ENCODE measurements at places on chromosomes 5 and 9. TPM values are rescaled to one million over a fixed set of nuclear protein-coding genes. Genes with fewer than 3 reads are reported as not detected.

Gene LCN9
- not detected for total RNA-seq

Gene PPP2R2B
- total RNA-seq, result 0.51 TPM

Gene CDC25C
- 0.74 TPM for total RNA-seq

Gene CORO2A
- 0.16 TPM for total RNA-seq

Gene CDH9
- total RNA-seq, result not detected

GRCh38 chr9:83701769-83702168 lies 6.0 kb downstream of the UBQLN1 start:
- peak overlapping the region; percentile 10 for H3K27ac ChIP-seq
- DNase-seq, result no peak
- H3K4me3 ChIP-seq, result no peak overlapping the region
- H3K27me3 ChIP-seq, result no peaks in the 10 kb centered on the region

DNA sequence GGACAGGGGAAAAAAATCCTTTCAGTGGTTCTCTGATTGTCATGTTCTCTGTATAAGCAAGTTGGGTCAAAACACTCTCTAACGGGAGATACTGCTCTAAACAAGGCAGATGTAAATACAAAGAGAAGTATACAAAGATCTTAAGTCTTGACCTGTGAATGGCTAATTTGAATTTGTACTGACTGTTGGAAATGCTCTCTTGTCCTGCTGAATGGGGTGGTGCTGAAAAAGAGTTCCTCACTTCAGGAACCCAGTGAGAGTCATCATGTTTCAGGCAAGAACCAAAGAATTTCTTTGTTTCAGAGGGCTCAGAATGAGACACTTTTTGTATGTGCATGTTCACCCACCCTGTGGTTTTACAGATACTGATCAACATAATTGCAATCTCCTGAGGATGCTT lies 461.0 kb downstream of the NR2F1-AS1 start:
- H3K4me3 ChIP-seq, result no peak overlapping the region
- no peak for DNase-seq
- H3K27ac ChIP-seq, result no peak overlapping the region
- H3K4me1 ChIP-seq, result no peaks in the 10 kb centered on the region
- no peaks in the 10 kb centered on the region for H3K36me3 ChIP-seq

DNA sequence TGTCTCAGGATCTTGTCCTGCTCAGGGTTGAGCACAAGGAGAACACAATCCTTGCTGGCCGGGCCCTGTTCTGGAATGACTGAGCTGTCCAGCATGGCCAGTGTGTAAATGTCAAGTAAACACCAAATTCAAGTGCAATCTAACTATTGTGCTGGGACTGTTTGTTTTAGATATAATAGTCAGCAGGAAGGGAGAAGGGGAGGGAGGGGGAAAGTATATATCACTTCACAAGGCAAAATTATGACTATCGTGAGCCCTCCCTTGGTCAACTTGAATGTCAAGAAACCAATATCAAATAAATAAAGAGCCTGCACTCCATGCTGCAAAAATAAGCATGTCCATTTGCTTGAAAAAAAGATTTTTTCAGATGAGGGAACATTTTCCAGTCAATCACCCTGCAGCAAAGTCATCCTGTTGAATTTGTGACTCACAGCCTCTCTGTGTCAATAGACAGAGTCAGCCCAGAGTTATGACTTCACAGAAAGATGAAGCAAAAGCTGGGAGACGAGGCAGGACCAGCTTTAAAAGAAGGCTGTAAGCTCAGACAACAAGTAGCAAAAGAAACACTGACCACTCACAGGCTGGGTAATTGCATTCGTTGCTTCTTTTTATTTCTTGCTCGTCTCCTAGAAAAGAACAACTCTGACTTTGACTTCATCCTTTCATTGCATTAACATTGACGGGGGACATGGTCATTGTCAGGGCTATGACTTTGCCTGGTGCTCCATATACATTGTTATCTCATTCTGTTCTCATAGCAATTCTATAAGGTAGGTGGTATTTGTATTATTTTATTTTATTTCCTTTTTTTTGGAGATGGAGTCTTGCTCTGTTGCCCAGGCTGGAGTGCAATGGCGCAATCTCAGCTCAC lies 15.3 kb upstream of the KLF4 start:
- H3K27me3 ChIP-seq, result no peaks in the 10 kb centered on the region
- no peak overlapping the region for H3K4me3 ChIP-seq
- no peaks in the 10 kb centered on the region for H3K4me1 ChIP-seq
- H3K27ac ChIP-seq, result no peak overlapping the region

DNA sequence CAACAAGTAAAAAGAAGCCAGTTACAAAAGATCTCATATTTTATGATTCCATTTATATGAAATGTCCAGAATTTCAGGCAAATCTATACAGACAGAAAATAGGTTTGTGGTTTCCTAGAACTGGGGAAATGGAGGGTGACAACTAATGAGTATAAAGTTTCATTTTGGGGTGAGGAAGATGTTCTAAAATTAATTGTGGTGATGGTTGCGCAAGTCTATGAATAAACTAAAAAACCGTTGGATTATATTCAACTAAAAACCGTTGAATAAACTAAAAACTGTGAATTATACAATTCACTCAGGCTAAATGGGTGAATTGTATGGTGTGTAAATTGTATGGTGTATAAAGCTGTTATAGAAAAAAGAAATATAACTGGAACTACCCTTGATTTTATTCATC lies 47.6 kb downstream of the ADAMTS6 start:
- H3K36me3 ChIP-seq, result no peaks in the 10 kb centered on the region
- no peaks in the 10 kb centered on the region for H3K4me1 ChIP-seq
- H3K4me3 ChIP-seq, result no peak overlapping the region
- H3K27me3 ChIP-seq, result no peaks in the 10 kb centered on the region
- no peak overlapping the region for H3K27ac ChIP-seq

DNA sequence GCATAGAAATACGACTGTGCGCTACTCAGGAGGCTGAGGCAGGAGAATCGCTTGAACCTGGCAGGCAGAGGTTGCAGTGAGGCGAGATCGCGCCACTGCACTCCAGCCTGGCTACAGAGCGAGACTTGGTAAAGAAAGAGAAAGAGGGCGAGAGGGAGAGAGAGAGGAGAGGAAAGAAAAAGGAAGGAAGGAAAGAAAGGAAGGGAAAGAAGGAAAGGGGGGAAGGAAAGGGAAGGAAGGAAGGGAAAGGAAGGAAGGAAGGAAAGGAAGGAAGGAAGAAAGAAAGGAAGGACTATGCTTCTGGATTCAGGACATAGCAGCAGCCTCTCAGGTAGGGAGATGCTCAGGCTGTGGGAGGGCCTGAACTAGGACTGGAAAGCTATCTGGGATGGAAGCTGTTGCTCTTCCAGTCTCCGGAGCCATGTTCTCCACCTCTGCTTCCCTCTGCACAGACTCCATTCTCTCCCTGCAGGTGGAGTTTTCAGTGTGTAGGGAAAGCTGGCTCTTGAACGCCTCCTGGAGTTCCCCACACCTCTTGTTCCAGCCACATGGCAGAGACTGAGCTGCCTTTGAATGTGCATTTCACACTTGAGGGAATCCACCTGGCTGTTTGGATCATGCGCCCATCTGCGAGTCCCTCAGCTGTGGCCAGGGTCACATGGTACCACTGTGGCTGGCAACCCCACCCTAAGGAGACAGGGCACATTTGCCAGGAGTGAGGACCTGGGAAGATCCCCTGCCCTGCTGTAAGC lies 9.1 kb downstream of the SWI5 start:
- H3K4me3 ChIP-seq, result no peak overlapping the region
- H3K27me3 ChIP-seq, result no peaks in the 10 kb centered on the region
- H3K4me1 ChIP-seq, result no peaks in the 10 kb centered on the region
- H3K27ac ChIP-seq, result no peak overlapping the region

GRCh38 chr5:173643964-173644363 lies 27.5 kb upstream of the BOD1 start:
- H3K4me3 ChIP-seq, result no peak overlapping the region
- H3K27me3 ChIP-seq, result no peaks in the 10 kb centered on the region
- no peak overlapping the region for H3K27ac ChIP-seq
- H3K4me1 ChIP-seq, result no peaks in the 10 kb centered on the region
- no peaks in the 10 kb centered on the region for H3K36me3 ChIP-seq

- no peak for DNase-seq
- peaks cover 30% of the 10 kb centered on the region for H3K27me3 ChIP-seq
- no peak overlapping the region for H3K27ac ChIP-seq
- no peaks in the 10 kb centered on the region for H3K4me1 ChIP-seq
- no peaks in the 10 kb centered on the region for H3K36me3 ChIP-seq
- H3K4me3 ChIP-seq, result no peak overlapping the region
Observed at GRCh38 chr9:137989999-137990715, 112.6 kb downstream of the CACNA1B start.

DNA sequence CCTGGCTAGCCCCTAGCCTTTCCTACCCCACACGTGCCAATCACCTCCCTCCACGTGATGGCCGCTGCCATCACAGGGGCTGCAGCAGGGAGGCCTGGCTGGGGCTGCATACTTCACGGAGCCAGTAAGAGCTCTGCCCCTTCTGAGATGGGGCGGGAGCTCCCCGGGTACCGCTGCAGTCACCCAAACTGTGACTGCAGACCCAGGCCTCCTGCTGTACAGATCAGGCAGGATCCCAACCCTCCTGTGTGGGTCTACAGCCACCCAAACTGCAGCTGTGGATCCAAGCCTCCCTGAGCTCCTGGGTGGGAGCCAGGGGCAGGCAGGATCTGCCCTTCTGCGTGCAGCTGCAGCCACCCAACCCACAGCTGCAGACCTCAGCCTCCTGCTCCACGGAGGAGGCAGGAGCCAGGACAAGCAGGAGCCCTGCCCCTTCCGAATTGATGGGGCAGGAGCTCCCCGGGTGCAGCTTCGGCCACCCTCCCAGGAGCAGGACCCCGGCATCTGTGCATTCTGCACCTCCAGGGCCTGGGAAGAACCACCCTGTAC lies 3.2 kb upstream of the BTNL9 start:
- no peak overlapping the region for H3K4me3 ChIP-seq
- H3K4me1 ChIP-seq, result no peaks in the 10 kb centered on the region
- H3K36me3 ChIP-seq, result no peaks in the 10 kb centered on the region
- DNase-seq, result no peak

DNA sequence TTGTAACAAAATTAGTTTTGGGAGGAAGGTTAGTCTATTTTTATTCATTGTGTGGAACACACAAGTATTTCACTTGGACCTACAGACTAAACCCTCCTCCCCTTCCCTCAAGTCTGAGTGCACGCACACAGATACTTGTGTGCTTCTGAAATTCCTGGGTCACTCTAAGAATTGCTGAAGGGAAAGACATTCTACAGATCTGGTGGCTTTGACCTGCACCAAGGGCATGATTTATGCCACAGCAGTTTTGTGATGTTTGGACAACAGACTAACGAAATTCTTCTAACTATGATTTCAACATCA lies 150.5 kb downstream of the ARL15 start:
- H3K4me1 ChIP-seq, result peaks cover 14% of the 10 kb centered on the region
- H3K27ac ChIP-seq, result no peak overlapping the region
